ENCODE measurements at places on chromosomes 12 and 14.
A peak's percentile ranks its signal among the peaks of the same experiment; 100 is the strongest.

- no peak for DNase-seq
Observed at GRCh38 chr12:19885093-19885812, 446.0 kb downstream of the AEBP2 start.

DNA sequence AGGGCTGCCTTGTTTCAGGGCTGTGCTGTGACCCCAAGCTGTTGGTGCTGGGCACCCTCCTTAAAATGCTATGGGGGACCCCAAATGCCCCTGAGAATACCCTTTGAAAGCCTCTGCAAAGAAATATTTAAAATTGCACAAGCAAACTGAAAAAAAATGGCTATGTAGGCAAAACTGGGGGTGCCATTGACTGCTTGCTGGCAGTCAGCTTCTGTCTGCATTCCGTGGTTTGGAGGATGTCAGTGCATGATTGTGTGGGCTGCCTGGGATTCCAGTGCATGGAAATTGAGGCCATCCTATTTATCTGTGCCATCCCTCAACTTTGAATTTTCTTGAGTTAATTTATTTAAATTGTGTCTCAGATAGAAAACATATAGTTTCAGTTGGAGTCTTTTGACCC lies 113.7 kb upstream of the RTL1 start:
- no peak for DNase-seq

GRCh38 chr12:73413974-73414373 lies 1123.7 kb upstream of the ATXN7L3B start:
- DNase-seq: no peak

DNA sequence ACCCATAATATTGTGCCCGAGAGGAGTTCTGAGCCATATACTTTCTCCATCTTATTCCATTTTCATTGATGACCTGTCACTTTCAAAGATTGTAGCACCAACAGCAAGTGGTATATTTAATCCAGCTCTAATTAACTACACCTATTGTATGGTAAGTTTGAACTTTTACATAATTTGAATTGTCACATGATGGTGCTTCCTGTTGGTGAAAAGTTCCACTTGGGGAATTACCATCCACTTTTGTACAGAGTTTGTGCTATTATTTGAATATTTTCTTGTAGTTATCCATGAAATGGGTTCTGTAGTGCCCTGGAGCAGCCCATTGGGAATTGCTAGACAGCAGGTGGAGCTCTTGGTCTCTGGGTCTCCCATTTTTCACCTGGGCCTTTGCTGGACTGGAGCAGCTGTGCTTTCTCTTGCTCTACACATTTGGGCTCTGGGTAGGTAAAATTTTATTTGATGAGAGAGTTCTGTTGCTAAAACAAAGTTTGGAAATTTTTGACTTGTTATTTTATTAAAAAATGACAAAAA lies 3.0 kb downstream of the SMCO3 start:
- no peak for DNase-seq

- DNase-seq: peak; percentile 65
Observed at GRCh38 chr12:53221203-53222080, 10.6 kb downstream of the RARG start.

GRCh38 chr14:39113685-39114072 lies 444 bp upstream of the GEMIN2 start:
- no peak for DNase-seq

GRCh38 chr14:21557084-21557901 lies 22.6 kb downstream of the OR10G3 start:
- peak; percentile 53 for DNase-seq

- DNase-seq: no peak
Observed at GRCh38 chr12:57729321-57729844, 9.2 kb downstream of the AGAP2 start.

DNA sequence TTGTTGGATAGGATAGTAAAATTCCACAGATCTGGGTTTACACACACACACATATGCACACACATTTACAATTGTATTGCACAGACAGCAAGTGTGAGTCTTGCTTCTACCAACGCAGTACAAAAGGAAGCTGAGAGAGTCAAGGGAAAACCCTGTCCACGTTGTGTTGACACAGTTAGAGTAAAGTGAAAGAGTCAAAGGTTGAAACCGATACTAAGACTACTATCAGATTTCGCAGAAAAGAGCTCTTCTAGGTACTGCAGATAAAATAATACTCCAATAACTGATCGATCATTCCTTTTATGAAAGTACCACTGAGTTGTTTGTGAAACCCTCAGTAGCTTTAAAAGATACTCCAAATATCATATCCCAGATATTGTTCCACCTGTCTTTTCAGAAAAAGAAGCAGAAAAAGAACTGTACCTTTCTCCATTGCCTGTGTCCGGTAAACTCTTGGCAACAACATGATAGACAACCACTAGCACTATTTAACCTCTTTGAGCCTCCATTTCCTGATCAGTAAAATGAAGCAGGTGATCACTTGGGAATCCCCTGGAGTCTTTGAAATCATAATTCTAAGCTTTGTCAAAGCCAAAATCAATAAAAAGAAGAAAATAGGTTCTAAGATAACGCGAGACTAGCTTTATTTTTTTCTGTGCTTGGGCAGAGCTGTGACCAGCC lies 224.6 kb upstream of the FOXN3 start:
- DNase-seq: no peak

- DNase-seq: no peak
Observed at GRCh38 chr12:104852102-104852501, 106.0 kb downstream of the SLC41A2 start.

DNA sequence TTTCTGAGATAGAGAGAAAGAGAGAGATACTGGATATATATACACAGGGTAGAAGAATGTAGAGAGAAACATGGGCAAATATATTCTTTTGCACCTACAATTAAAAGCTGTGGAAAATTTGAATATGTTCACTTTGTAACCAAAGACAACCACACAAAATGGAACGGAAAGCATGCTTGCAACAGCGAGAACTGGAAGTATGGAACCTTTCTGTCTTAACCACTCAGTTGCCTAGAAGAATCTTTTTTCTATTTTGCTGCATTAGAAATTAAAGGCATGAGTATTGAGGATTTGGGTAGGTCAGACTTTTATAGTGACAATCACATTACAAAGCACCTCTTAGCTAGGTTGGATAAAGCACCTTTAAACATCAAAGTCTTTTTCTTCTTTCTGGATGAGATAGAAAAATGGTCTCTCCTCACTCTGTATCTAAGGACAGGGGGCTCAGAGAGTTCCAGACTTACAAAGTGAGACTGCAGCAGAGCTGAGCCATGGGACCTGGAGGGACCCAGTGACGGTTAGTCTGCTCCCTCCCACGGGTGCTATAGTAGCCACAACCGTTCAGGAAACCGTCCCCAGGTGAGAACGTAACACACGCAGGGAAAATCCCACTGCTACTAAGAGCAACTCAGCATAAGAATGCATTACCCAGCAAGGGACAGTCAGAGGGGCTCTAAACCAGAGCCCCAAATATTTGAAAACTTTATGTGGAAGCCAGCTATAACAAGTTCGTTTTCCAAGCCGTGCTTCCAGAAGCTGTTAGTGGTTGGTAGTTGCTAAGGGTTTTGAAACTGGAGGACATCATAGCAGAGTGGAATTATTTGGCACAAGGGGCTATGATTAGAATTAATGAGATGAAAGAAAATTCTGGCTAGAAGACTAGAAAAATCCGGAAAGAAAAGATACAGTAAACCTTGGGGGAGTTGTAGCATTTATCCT lies 97.1 kb downstream of the DAD1 start:
- DNase-seq: no peak

DNA sequence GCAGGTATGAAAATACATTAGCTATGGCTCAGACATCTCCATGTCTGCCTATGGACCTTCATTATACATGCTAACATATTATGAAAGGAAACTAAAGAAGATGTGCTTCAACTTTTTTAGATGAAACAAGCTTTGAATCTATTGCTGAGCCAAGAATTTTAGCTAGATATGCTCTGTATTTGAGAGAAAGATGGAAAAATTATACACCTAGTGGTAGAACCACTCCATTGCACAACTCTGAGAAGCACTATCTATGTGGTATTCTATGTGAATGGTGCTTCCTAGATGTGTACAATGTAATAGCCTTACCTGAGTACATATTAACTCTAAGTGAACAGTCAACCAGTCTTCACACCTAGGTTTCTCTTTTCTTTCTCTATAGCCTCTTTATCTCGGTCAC lies 17.3 kb downstream of the EPYC start:
- no peak for DNase-seq

DNA sequence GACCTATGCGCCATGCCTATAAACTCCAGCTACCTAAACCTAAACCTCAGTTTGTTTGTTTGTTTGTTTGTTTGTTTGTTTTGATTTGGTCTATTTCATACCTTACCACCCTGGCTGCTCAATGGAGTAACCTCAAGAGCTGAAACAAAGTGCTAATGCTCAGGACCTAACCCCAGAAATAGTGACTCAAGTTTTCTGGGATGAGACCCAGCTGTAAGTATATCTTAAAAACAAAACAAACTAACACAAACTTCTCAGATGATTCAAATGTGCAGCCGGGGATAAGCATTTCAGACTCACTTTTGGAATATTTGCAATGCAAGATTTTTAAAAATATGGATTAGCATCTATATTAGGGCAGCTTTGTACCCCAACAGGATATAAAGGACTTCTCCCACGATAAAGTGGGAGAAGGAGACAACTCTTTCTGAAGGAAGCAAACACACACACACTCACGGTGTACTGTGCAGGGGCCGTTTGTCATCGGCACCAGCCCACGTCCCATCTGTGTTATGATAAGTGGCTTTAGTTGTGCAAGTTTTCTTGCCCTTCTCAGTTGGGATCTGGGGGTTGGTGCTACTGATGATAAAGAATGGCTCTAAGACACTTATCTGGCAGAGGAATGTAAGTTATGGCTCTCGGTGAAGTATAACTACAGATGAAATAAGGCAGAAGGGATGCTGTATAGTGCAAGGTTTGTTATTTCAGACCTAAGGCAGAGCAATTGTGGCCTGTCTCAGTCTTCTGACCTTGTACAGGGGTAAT lies 516.7 kb upstream of the TMEM132C start:
- no peak for DNase-seq

DNA sequence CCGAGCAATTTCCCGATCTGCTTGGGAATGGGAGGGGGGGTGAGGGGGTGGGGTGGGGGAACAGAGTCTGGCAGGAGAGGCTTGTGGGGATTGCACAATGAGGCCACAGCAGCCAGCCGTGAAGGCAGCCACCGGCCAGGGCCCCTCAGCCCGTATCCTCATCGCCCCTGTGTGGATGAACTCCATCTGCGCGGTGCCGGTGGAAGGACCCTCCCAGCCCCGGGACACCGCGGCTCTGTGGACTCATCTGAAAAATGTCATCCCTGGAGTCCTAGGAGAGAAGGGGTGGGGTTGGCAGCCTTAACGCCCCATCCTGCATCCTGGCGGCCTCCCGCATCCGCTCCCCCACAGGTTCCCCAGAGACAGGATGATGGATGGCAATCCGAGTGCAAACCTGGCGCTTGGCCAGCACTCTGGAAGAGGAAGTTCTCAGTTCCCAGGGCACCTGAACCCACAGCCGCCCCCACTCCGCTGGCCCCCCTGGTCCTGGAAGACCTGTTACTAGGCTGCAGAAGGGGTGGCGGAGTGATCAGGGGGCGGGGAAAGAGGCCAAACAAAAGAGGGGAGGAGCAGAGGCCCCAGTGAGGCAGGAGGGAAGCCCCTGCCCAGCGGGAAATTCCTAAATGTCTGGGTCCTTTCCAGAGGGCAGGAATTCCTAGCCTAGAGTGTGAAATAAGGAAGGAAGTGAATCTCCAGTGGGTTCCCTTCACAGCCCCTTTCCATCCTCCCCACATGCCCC lies 1.2 kb upstream of the TNFAIP2 start:
- no peak for DNase-seq

GRCh38 chr12:4256043-4256826 lies 17.3 kb upstream of the CCND2 start:
- no peak for DNase-seq

DNA sequence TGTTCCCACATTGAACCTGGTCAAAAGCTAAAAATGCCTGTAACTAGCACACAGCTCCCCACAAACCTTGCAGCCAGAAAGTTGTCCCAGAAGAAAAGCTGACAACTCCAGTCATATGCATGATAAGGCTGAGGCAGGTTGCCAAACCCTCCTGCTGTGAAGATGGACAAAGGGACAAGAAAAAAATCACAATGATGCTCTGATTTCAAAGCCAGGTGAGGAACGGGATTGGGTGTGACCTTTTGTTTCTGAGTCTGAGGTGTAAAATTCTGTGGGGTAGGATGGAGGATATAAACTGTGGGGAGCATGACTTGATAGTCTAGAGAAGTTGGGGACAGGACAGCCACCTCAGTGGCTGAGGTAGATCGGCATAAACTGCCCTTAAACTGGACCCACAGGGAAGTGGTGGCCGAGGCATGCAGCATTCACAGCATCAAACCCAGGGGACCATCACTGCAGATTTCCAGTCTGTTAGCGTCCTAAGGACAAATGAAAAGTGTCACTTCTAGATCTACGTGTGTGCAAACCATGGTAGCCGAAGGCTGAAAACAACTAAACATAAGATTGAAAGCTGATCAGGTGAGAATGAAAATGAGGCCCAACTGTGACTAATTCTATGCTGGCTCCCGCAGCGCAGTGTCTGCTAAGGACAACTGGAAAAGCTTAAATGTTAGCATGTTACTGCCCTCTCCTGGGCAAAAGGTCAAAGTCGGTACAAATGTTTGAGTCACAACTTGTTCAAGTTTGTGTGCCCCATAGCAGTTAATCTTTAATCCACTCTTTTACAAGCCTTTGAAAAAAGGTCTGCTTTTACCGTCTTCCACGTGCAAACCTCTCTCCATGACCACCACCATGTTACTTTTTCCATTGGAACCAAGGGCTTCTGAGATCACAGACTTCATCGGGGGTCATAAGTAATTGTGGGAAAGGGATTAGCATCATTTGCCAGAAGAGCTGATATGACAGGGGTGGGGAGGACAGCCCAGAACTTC lies 39.8 kb downstream of the GRIN2B start:
- no peak for DNase-seq

DNA sequence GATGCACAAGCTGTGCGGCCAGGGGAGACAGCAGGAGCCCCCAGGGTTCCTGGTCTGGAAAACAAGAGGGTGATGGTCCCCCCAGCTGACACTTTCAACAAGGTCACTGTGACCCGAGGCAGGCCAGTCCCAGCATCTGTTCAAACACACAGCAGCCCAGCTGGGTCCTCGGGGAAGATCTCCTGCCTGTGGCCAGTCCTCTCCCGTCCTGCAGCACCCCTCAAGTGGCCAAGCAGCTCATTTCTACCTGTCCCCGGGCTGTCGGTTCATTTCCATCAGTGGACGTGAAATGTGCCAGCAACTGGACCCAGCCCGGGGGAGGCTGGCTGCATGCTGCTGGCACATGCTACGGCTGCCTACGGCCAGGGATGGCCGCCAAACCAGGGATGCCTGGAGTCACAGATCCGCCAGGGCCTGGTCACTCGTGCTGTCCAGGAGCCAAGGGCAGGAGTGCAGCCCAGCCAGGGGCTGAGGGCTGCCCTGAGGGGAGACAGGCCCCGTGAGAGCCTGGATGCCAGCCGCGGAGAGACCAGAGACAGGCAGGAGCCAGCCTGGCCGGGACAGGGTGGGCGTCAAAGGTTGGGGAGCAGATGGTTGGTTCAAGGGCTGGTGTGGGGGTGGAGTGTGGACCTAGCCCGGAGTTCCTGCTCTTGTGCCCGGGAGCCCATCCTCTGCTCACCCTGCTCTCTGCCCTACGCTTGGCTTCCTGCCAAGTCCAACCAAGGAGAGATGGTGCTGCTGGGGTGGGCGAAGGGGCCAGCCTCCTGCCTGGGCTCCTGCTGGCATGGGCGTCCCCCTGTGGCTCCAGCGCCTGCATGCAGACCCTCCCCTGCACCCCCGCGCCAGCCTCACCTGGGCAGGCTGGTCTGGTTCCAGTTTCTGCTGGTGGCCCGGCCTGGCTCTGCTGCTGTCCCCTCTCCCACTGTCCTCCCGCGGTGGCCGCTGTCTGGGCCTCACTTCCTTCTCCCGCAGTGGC lies 143.8 kb downstream of the ADGRD1 start:
- DNase-seq: no peak
